Motor neuron (in vitro differentiated cells): ENCODE measurements at places on chromosomes 7 and 10. TPM values are rescaled to one million over a fixed set of nuclear protein-coding genes. Genes with fewer than 3 reads are reported as not detected.

DNA sequence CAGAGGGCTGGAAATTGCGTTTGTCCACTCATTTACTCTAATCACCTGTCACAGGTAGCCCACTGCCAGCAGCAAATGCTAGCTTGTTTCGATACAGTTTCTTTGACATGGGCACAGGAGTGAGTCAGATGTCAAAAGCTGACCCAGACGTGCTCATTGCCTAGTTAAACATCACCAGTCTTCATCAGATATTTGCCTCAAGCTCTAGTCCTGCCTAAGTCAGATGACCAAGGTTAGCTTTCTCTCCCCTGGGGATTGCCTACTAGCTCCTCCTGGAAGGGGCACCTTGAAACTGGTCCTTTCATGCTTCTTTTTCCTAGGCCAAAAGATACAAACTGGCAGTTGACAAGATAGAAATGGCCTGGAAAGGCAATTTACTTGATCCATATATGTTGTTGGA, 35.2 kb downstream of the GPAM start:
- no peak for ATAC-seq

DNA sequence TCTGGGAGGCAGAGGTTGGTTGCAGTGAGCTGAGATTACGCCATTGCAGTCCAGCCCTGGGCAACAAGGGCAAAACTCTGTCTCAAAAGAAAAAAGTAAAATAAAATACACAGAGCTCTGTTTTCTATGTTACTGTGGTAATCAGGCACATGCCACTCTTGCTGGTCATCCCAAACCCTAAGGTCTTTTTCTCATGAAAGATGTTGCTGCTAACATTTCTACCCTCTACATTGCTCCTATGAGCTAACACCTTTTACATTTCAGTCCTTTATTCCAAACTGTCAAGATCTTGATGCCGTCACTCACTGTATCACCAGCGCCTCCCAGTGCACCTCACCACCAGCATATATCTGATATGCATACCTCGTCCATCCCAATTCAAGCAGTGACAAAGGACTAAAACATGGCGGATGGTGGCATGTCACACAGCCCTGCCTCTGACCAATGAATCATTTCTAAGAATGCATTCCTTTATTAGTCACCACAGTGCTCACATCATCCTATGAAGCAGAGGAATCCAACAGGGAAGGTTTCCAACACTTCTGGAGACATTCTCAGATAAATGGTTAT, 4.3 kb downstream of the DAGLB start:
- no peak for ATAC-seq

DNA sequence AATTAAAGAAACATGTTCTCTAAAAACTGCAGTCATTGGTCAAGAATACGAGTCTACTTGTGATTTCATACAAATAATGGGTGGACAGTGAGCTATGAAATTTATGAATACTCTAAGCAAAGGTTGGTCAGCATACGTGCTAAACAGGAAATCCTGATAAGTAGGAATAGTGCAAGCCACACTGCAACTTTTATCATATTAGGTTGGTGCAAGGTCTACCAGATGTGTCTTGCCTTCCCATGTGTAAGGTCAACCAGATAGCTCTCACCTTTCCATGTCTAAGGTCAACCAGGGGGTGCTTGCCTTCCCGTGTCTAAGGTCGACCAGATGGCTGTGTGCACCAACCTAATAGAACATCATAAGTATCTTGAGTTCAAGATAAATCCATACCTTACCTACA, 2.0 kb upstream of the ITGB1 start:
- ATAC-seq = no peak

DNA sequence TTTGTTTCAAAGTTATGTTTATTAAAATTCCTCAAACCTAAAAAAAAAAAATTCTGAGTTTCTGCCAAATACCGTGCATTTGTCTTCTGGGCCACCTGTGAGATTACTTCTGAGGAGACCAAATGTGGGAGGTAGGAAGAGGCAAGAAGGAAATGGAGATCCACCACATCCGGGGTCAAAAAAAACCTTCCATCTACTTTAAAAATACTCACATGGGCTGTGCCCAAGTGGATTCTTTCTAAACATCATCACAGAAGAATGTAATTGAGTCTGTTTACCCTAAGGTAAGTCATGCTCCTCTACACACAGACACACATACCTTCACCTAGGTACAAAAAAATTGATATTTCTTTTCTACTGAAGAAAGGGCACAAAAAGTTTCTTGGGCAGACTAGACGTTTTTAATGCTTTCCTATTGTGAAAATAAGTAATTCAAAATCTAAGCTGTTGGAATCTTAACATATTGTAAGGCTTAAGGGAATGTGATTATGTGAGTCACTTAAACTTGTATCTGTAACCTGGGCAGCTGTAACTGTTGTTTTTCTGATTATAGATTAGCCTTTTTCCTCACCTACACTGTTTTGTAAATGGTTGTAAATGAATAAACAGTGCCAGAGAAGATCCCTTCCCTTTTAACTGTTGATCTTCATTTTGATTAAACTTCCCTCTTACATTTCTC, 19.1 kb upstream of the SPOCK2 start:
- ATAC-seq = no peak

DNA sequence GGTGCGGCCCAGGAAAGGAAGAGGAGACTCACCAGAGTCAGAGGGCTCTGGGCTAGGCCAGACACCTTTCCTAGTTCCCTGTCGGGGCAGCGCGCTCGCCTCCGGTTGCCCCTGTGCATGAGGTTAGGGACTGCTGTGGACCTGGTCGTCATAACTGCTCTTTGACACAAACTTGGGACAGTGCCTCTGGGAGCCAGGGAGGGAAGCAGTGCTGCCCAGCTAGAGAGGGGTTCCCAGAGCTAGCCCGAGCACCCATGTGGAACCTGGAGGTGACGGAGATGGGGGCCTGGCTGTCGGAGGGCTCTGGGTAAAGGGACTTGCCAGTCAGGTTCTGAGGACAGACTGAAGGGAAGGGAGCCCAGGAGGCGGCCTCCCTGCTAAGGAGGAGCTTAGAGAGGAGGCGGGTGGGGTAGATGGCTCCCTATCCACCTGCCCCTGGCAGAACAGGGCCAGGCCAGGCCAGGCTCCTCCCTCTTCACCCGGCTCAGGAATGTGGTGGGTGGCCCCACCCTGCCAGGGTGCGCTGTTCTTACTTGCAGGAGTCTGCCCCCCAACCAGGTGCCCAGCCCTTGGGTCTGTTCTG, 29.7 kb downstream of the AGAP3 start:
- ATAC-seq = no peak

GRCh38 chr10:92619368-92619767, 26.4 kb downstream of the KIF11 start:
- no peak for ATAC-seq

- ATAC-seq = no peak
These were observed 15.2 kb downstream of the CAMK1D start for GRCh38 chr10:12364559-12364958.

GRCh38 chr7:1758028-1758858, 88.2 kb downstream of the ELFN1 start:
- peak; percentile 36 for ATAC-seq

DNA sequence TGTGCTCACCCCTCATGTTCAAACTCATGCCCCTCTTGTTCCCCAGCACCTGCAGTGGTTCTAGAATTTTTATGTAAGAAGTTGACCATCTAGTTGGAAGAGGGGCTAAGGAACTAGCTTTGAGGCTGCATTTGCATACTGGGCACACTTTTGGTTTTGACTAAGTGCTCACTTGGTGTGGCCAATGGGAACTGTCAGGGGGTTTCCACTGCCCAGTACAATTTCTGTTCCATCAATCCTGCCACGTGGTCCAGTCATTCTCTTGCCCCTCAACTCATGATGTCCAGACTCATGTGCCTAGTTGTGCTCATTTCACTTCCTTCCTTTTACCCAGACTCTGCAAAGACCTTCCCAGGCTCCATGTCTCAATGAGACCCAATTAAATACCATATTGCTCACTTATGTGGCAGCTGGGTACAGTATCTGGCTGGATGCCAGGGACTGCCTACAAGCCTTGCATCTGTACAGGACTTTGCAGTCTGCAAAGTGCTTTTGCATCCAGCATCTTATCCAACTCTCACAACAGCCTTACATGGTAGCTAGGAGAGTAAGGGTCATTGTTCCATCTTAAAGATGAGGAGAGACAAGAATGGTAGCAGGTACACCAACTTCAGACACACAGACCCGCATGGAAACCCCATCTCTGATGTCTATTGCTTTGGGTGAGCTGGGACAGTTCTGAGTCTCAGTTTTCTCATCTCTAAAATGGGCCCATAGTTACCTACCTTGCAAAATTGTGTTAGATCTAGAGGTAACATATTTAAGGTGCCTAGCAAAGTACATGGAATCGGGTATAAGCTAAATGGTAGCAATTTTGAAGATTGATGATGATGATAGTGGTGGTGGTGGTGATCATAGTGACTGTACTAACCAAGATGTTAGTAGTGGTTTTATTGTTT, 30.1 kb upstream of the KCNMA1 start:
- ATAC-seq = no peak

GRCh38 chr10:35331894-35332640, 4.2 kb upstream of the CCNY start:
- no peak for ATAC-seq

The NUTM2A gene
- total RNA-seq = 3.1 and 3.8 TPM in 2 replicates

The HOXA3 gene
- 36.1 and 38.6 TPM in 2 replicates for total RNA-seq

DNA sequence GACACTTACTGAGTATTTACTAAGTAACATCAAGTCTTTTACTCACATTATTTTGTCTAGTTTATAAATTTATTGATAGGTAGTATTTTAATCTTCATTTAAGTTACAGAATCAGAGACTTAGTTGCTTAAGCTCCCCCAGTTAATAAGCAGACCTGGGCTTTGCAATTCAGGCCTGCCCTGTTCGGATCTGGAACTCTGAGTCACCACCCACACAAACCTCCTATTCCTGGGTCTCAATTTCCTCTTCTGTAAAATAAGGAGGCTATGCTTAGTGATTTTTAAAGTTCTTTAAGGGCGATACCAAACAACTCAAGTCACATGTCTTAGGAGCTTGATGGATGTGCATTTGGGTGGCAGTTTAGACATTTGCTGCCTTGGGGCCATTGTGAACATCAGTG, 3.5 kb upstream of the MGAM start:
- ATAC-seq = no peak

GRCh38 chr7:134422638-134423037, 36.3 kb downstream of the AKR1B1 start:
- no peak for ATAC-seq

DNA sequence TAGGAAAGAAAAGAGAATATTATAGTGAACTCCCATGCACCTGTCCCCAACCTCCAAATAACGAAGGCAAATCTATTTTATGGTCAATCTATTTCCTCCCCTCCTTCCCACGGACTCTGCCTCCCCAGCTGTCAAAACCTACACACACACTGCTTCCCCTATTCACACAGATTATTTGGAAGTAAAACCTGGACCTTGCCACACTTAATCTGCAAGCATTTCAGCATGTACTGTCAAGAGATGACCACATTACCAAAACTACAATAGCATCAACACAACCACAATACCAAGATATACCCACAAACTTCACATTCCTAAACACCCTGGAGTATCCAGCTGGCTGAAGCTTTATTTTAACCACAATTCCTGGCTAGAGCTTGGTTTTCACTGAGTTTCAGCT, 27.8 kb upstream of the KCNK18 start:
- no peak for ATAC-seq

The ANK3 gene
- 73.6 and 74.8 TPM in 2 replicates for total RNA-seq

DNA sequence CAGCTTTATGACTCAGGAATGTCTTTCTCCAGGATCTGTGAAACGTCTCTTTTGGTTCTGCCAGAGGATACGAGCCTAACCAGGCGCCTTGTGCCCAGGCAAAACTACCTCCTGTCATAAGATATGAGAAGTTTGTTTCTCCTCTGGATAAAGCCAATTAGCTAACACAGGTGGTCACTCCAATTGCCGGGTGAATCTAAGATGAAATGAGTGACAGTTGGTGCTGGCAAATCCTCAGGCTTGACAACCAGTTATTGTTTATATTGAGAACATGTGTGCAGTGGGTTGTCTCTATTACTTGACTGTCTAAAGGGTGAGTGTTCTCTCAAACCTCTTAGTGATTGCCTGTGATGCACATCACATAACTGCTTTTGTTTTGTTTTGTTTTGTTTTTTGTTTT, 449.1 kb downstream of the XPNPEP1 start:
- ATAC-seq = no peak

DNA sequence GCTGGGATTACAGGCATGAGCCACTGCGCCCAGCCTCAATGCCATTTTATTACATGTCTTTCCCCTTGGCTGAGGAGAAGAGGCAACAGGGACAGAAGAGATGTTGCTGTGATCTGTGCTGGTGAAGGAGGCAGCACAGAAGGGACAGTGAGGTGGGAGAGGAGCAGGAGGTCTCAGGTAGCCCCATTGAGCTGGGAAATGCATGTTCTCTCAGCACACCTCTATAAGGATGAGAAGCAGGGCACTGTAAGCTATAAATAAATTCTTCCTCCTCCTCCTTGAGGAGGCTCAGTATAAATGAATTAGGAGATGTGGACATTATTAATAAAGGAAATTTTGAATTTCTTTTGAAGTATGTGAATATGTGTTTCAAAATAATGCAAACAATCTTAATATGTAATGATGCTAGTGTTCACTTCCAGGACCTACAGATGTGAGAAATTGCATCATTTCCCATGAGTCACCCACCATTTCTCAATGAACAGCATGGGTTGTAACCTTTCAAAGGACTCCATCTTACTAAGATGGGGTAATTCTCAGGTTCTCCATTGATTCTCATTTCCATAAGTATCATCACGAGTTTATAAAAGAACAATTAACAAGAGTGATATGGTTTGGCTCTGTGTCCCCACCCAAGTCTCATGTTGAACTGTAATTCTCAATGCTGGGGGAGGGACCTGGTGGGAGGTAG, 88.9 kb upstream of the ODAD2 start:
- peak; percentile 71 for ATAC-seq
